ENCODE measurements at places on chromosomes 2 and 18.
A peak's percentile ranks its signal among the peaks of the same experiment; 100 is the strongest.

DNA sequence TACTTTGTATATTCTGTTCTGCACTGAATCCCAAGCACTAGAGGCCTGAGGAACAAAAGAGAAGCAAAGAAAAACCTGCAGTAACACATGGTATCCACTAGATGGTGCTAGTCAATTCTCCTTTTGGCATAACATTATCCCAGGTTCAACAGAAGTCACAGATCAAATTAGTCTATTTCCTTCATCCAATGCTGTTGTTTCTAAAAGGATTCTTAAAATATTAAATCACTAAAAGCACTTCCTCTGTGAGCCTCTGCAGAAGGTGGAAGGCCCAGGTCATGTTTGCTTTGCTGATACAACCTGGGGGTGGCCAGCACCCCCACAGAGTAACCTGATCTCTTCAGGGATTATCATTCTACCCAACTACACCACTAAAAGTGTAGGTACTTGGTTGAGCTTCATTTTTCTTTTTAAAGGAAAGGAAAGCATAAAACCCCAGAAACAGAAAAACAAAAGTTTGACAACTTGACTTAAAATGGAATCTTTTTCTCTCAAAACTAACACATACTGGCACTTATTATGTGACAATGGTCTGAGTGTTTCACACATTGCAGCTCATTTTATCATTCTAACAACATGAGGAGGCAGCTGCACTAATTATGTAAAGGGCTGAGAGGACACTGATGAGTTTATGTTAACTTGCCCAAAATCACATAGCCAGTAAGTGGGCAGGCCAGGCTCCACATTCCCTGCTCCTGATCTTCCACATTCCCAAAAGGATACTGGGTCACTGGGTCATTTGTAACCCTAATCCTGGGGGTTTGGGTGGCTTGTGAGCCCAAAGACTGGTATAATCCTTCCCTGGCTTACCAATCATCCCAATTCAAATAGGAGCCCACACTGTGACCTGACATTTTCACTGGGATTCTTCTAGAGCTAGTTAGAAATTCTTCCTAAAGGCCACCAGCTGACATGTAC is 66.8 kb upstream of the DNER start:
- peak; percentile 25 for DNase-seq

DNA sequence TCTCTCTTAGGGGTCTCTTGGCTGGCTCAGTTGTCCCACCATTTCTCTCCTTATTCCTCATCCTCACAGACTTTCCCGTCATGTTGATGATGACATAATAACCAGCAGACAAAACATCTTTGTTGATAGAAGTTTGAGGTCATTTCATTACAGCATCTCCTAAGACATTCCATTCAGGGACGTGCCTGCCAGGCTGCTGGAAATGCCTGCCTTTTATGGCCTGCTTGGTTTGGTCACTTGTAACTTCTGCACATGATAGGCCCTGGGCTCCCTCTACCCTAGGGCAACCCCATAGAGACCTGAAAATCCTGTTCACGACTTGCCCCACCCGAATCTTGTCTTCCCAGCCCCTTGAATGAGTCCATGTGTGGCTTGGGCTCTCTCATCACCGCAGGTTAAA is 81.7 kb downstream of the SDC1 start:
- DNase-seq = no peak

GRCh38 chr18:58671632-58672564 is 633 bp downstream of the MALT1 start:
- no peak for DNase-seq

GRCh38 chr2:195533771-195534642 is 123.0 kb upstream of the SLC39A10 start:
- peak; percentile 57 for DNase-seq

DNA sequence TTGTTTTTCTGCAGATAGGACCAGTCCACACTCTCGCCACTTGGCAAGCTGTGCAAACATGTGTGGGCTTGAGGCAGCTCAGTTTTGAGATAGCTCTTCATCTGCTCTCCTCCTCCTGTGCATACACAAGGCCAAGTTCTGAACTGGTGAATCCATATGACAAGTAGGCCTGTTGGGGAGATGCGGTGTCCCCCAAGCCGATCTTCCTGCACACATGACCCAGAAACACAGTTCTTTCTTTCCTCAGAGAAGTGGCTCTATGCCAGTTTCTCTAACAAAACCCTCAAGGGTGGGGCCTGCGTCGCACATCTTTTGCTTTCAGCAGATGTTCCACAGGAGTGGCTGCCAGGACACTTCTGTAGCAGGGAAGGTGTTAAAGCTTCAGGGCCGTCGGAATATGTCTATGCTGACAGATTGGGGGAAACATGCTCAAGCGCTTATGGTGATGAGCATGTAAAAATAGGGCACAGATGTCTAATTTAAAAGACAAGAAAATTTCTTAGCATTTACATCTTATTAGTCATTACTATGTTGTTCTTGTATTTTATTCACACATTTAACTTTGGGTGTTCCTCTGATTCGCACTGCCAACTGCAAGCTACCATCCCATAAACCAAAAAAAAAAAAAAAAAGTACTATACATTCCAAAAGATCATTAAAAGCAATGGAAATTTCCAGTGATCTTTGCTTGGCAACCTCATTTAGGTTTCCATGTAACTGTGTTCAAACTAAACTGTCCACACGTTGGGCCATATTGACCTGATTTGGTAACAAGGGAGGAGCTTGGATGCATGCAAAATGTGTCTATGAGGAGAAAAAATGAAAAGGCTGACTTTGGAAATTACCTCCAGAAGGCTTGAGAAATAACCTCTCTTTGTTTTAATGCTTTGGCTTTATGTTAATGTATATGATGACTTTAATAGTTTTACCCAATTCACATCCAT is 1055.5 kb upstream of the KLHL29 start:
- no peak for DNase-seq

GRCh38 chr2:172484253-172484652 is 56.9 kb downstream of the ITGA6 start:
- no peak for DNase-seq

DNA sequence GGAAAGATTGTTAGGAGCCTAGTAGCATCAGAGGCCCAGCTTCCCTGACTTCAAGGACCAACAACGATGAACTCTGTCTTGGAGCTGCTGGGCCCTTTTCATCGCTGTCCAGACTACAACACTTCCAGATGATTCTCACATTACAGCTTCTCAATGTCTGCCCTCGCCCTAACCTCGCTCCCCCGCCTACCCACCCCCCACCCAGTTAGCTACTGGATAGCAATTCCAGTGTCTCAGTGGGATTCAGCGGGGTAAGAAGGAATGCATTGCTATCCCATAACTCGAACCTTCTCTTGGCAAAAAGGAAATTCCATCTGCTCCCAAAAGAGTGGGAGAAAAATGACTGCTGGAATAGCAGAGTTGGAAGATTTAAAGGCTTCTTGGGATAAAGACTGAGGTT is 65.0 kb downstream of the RPL37A start:
- peak; percentile 43 for DNase-seq

- DNase-seq = no peak
Measured at GRCh38 chr18:58041633-58042032, 2.4 kb upstream of the NEDD4L start.

DNA sequence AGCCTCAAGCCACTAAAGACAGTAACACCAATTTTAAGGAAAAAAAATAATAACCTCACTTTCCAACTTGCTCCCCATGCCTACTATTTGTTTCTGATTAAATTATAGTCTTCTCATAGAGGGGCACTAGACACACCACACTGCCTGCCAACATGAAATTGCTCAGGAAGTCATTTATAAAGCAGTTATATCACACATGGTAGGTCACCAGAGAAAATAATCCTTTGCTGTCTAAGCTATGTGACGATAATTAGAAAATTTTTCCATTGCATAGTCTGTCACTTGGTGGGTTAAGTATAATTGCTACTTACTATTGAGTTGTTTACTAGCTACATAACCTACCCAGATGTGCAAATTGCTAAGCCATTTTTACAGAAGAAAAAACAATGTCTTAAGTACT is 85.2 kb downstream of the INO80D start:
- DNase-seq = no peak

DNA sequence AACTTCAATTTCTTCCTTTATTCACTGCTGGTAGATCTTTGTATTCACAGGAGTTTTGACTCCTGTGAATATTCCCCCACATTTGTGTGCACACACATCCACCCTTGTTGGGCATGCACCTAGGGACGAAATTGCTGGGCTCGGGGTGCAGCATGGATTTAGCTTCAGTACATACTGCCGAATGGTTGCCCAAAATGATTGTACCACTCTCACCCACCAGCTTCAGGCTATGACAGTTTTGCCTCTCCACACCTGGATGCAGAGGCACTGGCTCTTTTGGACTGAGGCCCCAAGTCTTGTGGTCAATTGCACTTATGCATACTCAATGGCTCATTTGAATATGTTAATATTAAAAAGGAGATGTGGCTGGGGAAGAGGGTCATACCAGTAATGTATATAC is 65.1 kb upstream of the ODC1 start:
- no peak for DNase-seq

DNA sequence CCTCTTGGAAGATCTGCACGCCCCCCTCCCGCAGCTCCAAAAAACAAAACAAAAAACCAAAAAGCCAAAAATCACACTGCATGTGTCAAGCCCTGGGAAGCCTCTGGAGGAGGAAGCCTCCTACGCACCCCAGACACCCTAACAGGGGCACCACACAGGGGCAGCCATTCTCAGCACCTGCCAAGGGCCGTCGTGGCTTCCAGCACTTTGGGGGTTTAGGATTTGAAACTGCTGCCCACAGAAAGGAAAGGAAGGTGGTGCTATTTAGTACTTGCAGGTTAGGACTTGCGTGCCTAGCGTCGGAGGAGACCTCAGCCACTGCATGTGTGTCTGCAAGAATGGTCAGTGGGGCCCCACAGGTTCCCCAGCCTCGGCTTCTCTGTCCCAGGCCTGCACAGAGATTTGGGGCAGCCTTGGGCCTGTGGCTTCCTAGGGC is 419 bp upstream of the GPR55 start:
- no peak for DNase-seq

DNA sequence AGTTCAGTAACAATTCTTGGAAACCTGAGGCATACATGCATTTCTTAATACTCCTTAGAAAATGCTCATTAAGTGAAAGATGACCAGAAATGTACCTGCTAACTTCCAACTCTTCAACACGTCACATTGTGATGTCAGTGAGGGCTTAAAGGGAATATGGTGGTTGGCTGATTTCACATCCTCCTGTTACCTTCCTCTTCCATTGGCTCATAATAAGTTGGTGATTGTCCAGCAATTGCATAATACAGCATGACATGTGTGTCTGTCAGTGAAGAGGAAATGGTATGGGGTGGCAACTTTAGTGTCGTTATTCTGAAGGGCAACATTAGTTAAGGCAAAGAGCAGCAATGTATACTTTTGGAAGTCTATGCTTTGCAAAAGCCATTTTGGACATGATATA is 26.0 kb downstream of the PLEK start:
- no peak for DNase-seq

- no peak for DNase-seq
Measured at GRCh38 chr18:1663879-1664705, 759.4 kb downstream of the ADCYAP1 start.

GRCh38 chr2:32534831-32535230 is 93.0 kb upstream of the TTC27 start:
- no peak for DNase-seq

- DNase-seq = no peak
Measured at GRCh38 chr2:10880586-10881321, 31.0 kb upstream of the KCNF1 start.

DNA sequence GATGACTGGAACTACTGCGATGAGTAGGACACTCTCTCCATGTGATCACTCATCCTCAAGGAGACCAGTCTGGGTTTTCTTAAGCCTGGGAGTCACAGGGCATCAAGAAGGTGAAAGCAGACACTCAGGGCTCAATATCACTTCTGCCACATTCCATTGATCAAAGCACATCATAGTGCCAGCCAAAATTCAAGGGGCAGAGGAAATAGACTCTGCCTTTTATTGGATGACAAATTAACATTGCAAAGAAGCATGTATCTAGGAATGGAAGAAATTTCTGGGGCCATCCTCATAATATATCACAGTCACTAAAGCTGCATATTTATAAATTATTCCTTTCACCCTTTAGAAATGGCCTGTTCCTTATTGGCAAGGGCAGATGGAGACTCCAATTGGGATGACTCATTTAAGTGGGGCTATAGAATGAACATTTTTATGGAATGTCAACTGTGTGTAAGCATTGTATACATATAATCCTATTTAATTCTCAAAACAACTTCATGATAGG is 114.8 kb upstream of the CDC42EP3 start:
- DNase-seq = no peak

- no peak for DNase-seq
Measured at GRCh38 chr18:55396267-55396905, 191.6 kb downstream of the TCF4 start.

DNA sequence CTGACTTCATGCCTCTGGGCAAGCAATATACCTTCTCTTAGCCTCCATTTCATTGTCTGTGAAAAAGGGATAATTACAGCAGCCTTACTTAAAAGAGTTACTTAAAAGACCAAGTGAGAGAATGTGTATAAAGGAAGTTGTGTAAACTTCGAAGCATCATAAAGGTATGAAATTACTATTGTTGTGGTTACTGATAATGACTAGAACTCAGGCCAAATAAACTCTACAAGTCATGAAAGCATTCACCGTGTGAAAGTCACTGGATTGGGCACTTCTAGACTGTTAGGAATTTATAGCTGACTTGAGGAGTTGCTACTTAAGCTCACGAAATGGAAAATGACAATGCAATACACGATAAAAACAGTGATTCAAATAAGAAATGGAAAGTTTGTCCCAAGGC is 67.4 kb upstream of the HAAO start:
- DNase-seq = no peak

DNA sequence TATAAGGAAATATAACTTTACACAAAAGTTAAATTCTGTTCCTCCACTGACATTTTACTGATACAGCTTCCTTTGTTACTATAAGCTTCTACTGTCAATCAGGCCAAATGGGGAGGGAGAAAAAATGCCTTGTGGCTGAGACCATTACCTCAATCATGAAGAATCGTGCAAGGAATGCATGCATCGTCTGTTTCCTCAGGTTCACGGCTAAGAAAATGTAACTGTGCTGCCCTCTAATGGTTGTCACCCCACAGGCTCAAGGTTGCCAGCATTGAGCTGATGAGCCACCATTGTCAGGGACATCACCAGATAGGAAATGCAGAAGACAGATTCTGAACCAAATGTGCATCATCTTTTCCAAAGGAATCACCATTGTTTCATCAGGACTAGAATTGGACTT is 426.9 kb downstream of the CDH2 start:
- DNase-seq = peak; percentile 59

GRCh38 chr2:158179660-158180059 is 78.0 kb downstream of the UPP2 start:
- DNase-seq = no peak

- no peak for DNase-seq
Measured at GRCh38 chr2:182911813-182912517, 45.5 kb upstream of the FRZB start.

GRCh38 chr2:30252723-30253701 is 21.7 kb downstream of the LBH start:
- DNase-seq = no peak

- peak; percentile 57 for DNase-seq
Measured at GRCh38 chr2:37471994-37472393, 127.6 kb downstream of the QPCT start.

GRCh38 chr2:222731201-222731621 is 59.8 kb downstream of the MOGAT1 start:
- DNase-seq = no peak

Measured in fibroblast of skin of left quadriceps (primary cell).